ENCODE measurements at places on chromosomes 11 and 22.

DNA sequence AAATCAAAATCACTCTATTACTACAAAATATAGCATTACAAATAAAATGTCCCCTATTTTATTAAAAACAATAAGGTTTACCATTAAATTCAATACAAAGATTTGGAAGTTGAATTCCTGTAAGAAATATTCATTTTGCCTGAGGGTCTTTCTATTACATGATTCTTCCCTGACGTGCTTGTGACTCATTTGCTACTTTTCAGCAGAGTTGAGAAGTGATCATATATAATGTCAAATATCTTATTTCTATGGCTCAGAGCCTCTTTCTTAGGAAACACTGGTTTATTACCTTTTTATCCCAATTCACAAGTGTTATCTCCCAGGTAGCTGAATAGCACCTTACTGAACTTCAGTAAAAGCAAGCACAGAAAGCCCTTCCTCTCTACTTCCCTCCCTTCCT, 65.2 kb upstream of the CNTN5 start:
- DNase-seq, result no peak

DNA sequence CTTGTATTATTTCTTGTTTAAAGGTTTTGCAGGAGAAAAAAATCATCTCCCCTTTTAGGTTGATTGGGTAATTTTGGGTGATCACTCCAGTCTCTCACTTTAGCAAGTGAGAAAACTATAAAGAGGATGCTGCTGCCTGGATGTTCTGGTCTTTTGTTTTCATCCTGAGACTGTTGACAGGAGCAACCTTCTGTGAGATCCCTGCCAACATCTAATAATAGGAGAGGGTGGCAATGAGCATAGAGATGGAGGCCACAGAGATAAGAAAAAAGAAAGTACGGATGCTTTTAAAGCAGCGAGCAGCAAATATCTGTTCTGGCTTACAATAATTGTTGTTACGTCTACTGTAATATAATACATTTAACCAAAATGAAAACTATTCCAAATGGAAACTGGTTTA, 293.6 kb upstream of the MTNR1B start:
- no peak for DNase-seq

GRCh38 chr11:12496181-12497025, 119.0 kb downstream of the PARVA start:
- DNase-seq, result no peak

DNA sequence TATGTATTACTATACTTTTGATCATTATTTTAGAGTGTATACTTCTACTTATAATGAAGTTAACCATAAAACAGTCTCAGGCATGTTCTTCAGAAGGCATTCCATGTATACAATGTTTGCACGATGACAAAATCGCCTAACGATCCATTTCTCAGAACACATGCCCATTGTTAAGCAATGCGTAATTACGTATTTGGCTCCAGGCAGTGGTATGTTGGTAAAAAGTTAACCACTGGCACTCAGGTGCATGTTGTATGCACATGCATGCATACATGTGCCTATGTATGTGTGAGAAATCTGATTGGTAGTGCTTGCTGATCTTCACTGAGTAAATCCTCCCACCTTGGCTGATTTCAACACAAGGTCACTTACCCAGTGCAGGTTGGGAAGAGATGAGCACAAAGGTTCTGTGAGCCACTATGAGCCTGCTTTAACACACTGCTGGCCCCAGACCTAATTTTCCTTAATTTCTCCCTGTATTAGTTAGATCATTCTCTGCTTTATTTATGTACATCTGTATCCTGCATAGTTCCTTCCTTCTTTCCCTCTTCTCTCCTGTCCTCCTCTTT, 164.6 kb downstream of the ARHGAP42 start:
- DNase-seq, result no peak

DNA sequence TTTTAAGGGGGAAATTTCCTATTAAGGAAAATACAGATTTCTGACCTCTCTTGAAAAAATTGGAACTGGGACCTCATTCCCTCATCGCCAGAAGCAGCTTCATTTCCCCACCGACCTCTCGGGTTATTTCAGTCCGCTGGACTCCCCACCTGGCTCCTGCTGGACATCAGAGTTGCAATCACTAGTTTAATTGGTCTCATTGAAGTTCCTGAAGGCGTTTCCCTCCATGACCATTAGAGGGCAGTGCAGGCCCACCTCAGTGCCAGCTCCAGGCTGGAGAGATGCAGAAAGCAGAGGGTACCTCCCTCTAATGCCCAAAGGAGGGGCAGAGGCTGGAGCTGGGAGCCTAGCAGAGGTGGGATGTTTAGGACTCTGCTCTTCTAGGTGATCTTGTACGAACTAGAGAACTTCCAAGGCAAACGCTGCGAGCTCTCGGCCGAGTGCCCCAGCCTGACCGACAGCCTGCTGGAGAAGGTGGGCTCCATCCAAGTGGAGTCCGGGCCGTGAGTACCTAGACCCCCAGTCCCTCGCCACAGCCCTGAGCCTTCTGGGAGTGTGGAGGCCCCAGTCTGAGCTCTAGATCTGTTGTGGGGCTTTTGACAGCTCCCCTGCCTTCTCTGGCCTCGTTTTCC, 2.7 kb downstream of the CRYBB3 start:
- no peak for DNase-seq

- peak; percentile 29 for DNase-seq
Measured at GRCh38 chr11:67640021-67640757, 626 bp upstream of the TBX10 start.

- DNase-seq, result no peak
Measured at GRCh38 chr11:120689596-120690275, 178.2 kb downstream of the GRIK4 start.

Data from activated T-helper 1 cell treated with Interleukin-2 at 50 U/mL for 16 hours (primary cell).